ENCODE measurements at places on chromosomes 16 and 17.

GRCh38 chr17:57447357-57447989, 191.2 kb downstream of the MSI2 start:
- DNase-seq, result no peak

DNA sequence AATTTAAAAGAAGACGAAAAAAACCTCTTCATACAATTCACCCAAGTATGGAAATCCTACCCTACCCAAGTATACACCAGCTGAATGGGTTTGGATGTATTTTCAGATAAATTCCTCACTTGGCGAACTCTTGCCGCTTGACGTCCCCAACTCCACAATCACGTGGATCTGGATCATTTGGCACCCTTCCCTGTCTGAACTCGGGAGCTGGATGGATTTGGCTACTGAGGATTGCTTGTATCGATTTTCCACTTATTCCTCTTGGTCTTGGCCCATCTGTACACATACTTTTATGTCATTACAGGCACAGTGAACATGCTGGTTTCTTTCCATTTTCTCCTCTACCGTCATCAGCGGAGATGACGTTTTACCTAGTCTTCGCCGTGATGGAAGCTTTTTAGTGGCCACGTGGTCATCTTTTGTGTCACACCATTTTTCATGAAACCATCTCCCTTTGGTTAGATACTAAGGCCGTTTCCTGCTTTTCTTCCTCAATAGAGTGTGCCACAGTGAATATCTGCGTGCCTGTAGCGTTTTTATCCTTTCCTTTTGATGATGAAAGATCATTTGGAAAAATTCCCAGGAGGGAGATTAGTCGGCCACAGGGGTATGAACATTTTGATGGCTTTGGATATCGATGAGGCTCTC, 47.1 kb downstream of the CMIP start:
- no peak for DNase-seq

- no peak for DNase-seq
Observed at GRCh38 chr16:15803618-15804017, 53.2 kb downstream of the MYH11 start.

DNA sequence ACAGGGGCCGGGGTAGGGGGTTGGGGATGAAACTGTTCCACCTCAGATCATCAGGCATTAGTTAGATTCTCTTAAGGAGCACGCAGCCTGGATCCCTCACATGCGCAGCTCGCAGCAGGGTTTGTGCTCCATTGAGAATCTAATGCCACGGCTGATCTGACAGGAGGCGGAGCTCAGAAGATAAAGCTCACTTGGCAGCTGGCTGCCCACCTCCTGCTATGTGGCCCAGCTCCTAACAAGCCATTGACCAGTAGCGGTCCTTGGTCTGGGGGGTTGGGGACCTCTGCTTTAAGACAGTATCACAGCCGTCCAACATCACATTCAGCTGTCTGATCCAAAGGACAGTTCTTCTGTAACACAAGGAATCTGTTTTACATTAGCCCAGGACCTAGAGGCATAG, 62.5 kb downstream of the SLC39A11 start:
- no peak for DNase-seq

GRCh38 chr17:41553176-41553575, 18.7 kb downstream of the KRT9 start:
- no peak for DNase-seq

DNA sequence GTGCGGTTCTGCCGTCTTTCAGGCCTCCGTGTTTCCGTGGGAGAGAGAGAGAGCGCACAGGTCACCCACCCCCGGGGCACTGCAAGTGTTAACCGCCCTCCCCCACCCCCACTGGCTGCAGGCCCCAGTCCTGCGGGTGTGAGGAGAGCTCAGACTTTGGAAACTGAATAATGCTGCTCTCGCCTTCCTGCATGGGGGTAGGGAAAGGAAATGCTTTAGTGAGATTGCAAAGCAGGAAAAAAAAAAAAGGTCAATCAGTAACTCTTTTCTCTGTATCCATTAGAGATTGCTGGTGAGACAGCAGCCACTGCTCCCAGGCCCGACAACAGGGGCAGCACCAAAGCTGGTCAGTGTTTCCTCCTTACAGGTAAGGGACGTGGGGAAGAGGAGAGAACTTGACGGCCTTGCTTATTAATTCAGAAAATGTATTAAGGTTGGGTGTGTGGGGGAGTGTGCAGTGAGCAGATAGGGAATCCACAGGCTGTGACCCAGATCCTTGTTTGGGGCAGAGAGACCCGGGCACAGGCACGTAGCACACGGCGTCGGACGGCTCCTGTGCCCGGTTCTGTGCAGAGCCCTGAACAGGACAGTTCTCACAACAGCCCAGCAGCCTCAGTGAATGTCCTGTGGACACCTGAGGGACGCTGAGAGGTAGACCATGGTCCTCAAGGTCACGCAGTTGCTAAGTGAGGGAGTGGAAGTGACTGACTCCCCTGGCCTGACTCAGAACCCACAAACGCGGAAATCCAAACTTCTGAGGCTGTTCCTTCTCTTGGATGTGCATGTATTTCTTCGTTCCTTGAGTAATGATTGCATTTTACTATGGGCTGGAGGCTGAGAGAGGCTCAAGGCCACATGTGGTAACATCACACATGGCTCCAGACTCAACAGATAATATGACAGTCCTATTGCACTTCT, 156.5 kb downstream of the FOXL1 start:
- no peak for DNase-seq

DNA sequence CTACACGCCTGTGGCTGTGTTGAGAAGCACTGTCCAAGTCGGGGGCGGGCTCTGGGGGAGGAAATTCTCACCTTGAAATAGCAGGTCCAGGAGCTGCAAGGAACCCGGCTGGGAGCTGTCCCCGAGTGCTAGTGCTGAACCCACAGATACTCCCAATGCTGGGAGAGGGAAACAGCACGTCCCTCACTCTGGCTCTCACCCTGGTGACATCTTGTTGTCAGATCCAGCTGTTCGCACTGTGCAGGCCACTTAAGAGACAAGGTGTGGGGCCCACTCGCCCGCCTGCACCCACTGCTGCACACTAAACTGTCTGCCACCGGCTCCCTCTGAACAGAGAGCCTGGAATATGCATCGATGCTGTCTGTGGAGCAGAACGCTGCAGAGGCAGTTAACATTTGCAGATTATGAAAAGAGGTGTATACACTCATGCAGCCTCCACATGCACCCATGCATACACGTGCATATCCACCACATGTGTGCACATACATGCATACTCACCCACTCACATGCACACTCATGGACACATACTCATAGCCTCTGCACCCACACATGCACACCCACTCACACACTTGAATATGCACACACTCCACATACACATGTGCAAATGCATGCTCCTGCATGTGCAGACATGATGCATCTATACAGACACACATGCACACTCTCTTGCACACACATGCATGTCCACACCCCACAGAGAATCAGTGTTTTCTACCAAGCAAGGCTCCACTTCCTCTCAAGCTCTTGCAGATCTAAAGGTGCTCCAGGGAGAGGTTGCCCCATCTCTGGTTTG, 42.0 kb downstream of the MGAT5B start:
- DNase-seq, result peak; percentile 10

DNA sequence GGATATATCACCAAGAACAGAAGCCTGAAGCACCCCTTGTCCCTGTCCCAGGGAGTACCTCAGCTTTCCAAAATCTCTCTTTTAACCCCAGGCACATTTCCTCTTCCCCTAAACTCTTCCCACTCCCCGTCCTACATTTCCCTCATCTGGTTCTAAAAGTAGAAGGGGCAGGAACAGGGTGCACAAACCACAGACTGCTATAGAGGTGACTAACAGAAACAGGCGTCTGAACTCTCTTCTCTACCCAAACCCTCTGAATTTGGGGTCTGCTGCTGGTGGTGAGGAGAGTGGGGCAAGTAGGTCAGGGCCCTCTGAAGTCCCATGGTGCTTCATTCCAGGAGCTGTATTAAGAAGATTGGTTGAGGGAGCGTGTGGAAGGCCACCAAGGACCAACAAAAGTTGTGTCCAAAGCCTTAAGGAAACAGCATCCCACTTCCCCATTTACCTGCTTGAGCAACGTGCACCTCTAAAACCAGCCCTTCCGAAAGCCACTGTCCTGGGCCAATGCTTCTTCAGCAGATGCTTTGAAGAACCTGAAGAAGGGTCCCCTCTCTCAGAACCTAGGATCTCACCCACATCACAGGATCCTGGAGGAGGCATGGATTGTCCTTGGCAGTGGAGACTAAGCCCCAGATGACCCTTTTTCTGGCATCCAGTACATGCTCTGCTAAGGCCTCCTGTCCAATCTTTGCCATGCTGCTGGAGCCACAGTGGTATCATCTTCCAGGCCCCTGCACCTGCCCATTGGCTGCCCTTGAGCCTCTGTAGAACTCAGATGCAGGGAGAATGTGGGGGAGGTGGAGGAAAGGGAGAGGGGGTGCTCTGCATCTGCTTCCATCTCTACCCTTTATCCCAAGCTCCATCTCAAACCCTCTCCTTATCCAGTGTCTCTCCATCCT, 5.7 kb upstream of the NR1D1 start:
- DNase-seq, result no peak

GRCh38 chr17:36608794-36609497, 7.6 kb downstream of the MRM1 start:
- DNase-seq, result no peak

- DNase-seq, result no peak
Observed at GRCh38 chr17:77332981-77333685, 192.4 kb downstream of the SEC14L1 start.

DNA sequence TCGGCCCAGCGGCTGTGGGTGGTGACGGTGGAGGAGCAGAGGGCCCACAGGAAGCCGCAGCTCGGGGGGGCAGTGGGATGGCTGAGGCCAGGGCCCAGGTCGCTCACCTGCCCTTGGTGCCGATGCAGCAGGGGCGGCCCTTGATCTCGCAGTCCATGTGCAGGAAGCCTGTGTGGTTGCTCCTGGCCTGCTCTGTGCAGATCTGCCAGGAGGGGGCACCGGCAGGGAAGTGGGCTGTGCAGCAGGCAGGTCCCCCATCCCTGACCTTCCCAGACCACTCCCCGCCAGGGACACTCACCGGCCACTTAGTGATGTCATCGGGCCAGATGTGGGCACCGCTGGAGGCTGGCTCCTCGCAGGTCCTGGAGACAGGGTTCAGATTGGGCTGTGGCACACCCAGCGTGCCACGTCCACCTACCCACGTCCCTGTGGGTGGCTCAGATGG, 6.2 kb downstream of the AANAT start:
- DNase-seq, result no peak

Data from stimulated activated CD4-positive, alpha-beta T cell treated with anti-CD3 and anti-CD28 coated beads, Interleukin-2, amount 100 ng/mL, for 48 hours (primary cell).